ENCODE measurements at places on chromosomes 13 and 19. TPM values are rescaled to one million over a fixed set of nuclear protein-coding genes. Genes with fewer than 3 reads are reported as not detected.

The C19orf81 gene
- total RNA-seq = not detected

The ACER1 gene
- total RNA-seq = not detected

The ATCAY gene
- total RNA-seq = 1.0 TPM

The MAB21L1 gene
- 0.37 TPM for total RNA-seq

The C19orf33 gene
- 159 TPM for total RNA-seq

The ZNF541 gene
- 0.21 TPM for total RNA-seq

The C19orf73 gene
- total RNA-seq = 4.8 TPM

DNA sequence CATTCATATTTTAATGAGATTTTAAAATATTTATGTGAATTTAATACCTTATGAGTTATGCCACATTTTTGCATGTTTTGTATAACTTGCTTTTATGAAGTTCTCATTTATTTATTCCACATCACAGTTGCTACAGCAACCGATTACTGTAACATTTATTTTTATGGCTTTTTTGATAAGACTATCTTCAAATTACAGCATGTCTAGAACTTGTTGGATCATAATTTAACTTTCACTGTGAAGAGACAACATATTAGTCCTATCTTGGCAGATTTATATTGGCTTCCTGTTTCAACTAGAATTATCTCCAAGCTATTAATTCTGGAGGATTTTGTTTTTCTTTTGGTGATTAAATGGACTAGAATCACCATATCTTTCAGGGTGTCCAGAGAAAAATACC, 793.7 kb upstream of the SLITRK5 start:
- DNase-seq = no peak

DNA sequence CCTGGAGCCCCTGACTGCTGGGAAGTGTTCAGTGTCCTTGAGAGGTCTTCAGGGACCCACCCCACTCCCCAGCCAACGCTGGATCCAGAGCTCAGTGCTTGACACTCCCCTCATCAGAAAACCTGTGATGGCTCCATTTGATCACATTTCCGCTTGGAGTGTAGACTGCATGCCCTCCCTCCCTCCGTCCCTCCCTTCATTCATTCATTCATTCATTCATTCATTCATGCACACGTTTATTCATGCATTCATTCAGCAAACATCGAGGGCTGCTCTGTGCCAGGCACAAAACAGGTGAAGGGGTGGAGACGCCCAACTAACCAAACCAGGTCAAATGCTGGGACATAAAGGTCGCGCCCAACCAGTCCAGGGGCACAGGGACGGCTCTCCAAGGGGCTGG, 13.7 kb downstream of the PGLS start:
- DNase-seq = no peak

- DNase-seq = peak; percentile 62
Measured at GRCh38 chr19:40165362-40165937, 25.8 kb upstream of the MAP3K10 start.

DNA sequence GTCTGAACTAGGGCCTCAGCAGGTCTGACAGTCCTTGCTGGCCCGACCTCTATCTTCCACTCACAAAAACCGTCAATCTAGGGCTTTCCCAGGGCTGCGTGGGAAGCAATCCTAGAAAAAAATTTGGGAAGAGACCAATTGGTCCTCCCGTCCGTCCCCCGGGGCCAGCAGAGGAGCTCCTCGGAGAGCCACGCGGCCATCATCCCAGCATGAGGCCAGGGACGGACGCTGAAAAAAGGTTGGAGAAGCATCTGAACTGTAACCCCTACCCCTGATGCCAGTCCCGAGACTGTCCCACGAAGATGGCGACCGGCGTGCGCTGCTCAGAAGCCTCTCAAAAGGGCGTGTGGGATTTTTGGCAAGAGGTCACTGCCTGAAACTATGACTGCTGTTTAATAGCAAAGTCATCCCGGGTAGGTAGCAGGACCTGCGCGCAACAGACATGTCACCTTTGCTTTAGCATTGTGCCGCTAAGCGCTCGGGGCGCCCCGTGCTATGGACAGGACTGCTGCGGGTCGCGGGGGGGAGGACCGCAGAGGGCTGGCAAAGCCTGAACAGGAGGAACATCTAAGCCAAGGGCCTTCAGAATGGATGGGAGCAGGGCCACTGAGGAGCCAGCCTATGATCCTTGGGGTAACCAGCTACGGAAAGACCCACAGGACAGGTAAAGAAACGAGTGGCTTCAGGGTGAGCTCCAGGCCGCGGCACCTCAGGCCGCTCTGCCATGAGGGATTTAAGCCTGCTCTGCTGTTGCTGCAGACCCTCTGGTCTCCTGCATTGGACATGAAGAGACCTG, 10.6 kb downstream of the AKAP8 start:
- DNase-seq = no peak

DNA sequence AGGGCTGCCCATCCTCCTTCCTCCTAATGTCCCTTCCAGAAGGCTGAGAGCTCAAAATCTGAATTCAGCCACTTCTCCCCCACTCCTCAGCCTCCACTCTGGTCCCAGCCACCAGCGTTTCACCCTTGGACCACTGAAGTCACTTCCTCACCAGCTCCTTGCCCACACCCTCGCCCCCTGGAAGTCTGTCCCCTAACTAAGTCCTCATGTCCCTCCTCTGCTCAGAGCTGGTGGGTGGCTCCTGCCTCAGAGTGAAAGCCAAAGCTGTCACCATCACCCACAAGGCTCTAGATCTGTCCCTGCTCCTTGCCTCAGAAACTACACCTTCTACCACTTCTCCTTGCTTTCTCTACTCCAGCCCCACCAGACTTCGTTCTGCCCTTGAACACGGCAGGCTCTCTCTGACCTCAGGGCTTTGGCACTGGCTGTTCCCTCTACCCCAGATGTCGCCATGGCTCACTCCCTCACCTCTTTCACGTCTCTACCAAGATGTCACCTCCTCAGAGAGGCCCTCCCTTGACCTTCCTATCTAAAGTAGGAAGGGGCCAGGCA, 1.7 kb downstream of the ERCC1 start:
- DNase-seq = no peak

- no peak for DNase-seq
Measured at GRCh38 chr19:19570571-19570970, 32.5 kb downstream of the CILP2 start.

DNA sequence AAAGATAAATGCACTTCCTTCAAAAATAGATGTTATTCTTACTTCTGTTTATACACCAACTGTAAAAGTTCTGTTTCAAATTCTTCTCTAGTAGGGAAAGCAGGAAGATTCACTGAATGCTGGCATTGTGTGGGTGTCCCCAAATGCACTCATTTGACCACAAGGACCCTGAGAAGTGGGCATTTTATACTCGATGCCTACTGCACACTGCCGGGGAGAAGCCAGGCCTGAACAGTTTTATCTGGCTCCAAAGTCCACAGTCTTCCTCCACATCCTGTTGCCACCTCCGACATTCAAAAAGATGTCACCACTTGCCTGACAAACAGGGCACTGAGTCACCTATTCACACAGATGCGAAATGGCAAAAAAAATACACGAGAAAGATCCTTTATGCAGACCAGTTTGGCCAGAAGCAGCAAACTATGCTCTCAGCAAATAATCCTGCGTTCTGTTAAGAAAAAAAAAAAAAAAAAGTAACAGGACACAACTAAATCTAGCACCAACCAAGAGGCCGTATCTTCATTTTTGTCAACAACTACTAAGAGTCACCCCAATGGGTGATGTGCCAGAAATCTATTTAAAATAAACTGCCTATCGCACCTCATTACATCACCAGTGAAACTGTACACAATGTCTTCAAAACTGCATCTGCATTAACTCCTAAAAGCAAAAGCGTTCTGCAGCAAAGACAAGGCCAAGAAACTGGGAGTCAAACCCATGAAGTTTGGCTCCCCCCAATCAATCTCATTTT, 6.2 kb downstream of the ZC3H4 start:
- DNase-seq = peak; percentile 62

DNA sequence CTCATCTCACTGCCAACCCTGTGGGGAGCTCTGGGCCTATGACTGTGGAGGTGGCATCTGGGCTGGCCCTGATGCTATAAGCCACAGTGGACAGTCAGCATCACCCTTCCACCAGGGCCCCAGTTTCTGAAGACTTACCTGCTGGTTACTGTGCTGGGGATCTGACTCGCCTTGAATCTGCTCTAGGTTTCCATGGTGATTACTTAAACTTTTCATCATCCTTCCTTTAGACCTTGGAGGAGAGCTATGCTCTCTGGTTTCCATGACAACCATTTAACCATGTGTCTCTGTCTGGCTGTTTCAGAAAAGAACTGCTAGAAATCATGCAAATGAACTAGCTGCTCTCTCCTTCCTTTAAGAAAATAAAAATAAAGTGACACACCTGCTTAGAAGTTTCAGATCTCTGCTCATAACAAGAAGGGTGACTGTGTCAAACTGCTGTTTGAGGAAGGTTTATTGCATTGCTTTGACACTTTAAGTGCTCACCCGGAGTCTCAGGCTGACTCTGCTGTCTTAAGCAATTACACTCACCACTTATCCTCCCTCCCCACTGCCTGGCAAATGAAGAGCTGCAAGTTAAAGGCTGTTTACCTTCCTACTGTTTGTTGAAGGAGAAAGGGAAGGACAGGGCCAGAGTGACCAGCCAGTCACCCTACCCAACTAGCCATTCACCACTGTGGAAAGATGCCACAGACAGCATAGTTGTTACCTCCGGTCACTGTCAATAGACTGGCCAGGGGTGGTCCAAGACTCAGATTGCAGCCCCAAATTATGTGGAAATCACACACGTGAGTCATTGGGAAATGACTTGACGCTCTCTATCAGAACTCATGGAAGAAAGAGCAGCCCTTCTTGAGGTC, 87.6 kb downstream of the HSPH1 start:
- DNase-seq = no peak

- DNase-seq = no peak
Measured at GRCh38 chr13:98823442-98823841, 71.0 kb upstream of the SLC15A1 start.

GRCh38 chr19:13241231-13242104, 91.3 kb downstream of the IER2 start:
- no peak for DNase-seq

DNA sequence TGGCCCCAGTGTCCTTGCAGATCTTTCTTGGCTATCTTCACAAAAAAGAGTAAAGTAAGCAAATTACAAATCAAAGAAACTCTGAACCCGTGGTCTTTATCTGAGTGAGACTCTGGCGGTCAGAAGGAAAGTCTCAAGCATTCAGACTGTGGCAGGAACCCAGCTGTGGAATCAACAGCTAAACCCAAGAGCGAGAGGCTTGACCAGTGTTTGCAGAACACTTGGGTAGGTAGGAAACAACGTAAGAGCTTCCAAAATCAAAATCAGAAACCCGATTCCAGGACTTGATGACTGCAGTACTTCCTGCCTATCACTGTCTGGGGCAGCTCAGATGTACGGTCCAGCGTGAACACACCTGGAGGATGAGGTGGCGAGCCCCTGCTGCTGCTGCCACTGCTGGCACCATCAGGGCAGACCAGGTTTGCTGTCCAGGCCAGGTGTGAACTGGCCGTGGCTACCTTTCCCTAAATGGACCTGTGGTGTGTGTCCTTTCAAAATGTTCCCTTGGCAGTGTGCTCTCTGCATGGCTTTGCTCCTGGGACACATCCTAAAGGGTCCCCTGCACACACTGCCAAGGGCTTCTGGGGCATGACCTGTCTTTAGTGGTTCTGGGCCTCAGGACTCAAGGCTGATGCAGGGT, 9.5 kb downstream of the TUBA3C start:
- no peak for DNase-seq

GRCh38 chr19:56476651-56477428, at the start of gene ZNF667:
Gene ZNF667, minus strand, starts transcription at chr19:56477345. Its CDS starts 14,975 bp downstream, at chr19:56462370.
- DNase-seq = peak; percentile 17

DNA sequence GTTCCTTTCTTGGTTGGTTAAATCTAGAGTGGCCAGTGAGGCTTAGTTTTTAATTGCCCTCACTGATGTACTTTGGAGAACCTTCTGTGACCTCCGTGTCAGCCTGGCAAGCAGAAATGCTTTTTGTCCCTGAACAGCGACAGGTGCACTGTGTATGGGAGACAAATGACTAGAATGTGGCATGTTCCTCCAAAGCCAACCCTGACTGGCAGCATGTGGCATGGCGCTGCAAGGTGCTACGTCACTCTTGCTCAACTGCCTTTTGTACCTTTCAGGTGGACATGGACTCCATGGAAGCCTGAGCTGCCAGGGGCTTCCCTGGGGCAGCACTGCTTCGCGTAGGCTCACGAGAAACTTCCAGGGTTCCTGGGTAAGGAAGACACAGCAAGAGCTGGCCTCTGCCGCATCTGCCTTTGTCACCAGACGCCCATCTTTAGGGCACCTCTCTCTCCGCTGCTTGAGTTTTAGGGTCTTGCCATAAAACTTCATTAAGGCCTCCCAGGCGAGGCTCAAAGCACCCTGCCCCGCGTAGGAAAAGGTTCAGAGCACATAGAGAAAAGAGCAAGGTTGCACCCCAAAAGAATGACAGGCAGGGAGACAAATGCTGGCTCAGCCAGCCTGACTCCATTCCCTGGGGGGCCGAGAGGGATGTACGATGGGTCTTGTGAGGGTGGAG, 167.1 kb upstream of the SOX1 start:
- no peak for DNase-seq

GRCh38 chr13:30616927-30617314, 799 bp upstream of the USPL1 start:
- peak; percentile 77 for DNase-seq

DNA sequence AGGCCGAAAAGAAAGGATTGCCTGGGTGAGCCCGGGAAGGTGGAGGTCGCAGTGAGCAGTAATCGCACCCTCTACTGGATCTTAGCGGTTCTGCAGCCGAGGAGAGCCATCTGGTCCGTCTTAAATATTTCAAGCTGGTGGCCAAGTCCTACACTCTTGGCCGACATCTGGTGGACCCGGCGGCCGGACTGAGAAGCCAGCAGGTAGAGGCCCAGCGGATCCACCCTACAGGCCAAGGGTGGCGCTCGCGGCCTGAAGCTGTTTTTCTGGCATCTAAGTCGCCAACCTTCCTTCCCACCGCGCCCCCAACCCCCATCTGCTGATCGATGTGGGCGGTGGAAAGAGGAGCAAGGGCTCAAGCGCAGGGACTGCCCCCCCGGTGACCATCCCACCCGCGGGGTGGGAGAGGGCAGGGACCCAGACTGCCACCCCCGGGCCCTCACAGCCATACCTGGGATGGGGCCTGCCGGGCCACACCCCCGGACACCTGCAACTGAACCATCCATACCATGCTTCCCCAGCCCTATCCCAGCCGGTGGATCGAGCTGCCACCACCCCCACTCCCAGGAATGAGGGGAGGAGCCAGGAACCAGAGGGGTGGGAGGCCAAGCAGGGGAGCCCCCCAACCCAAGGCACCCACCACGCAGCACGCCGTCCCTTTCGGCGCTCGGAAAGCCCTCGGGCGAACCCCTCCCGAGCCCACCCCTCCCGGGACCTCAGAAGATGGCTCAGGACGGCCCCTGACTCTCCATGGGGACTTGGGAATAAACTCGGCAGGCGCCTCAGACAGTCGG, 46.3 kb upstream of the ZNF730 start:
- peak; percentile 27 for DNase-seq

DNA sequence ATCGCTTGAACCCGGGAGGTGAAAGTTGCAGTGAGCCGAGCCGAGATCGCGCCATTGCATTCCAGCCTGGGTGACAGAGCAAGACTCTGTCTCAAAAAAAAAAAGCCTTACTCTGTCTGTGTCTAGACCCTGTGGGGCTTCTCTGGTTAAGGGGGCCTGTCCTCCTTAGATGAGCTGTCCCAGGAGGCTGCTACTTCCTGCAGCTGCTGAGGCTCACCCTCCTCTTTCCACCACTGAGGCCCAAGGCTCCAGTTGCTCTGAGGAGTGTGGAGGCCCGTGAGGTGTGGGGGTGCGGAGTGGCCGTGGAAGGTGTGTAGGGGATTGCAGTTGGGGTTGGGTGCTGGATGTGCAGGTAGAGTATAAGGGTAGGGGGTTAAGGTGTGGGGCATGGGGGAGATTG, 22.1 kb upstream of the RASA3 start:
- no peak for DNase-seq

- peak; percentile 75 for DNase-seq
Measured at GRCh38 chr19:50414864-50415660, 3.7 kb upstream of the SPIB start.

All from colonic mucosa (tissue), 4 donors.